ENCODE measurements at places on chromosomes 7 and 10.

DNA sequence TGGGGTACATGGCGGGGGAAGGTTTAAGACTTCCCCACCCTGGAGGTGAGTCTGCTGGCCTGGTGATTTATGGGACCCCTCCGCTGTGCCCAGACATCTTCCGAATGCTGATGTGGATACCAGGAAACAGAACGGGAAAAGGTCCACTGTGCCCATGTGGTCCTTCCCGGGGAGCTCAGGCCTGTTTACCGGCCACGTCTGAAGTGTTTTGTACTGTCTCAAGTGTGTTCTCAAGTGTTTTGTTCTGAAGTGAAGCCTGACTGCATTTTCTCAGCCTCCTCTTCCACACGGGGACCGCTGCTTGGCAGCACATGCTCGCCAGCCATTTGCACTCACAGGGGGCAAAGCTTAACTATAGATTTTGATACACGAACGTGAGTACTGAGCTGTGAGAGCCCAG, 127.2 kb downstream of the TEX36 start:
- no peak for DNase-seq

DNA sequence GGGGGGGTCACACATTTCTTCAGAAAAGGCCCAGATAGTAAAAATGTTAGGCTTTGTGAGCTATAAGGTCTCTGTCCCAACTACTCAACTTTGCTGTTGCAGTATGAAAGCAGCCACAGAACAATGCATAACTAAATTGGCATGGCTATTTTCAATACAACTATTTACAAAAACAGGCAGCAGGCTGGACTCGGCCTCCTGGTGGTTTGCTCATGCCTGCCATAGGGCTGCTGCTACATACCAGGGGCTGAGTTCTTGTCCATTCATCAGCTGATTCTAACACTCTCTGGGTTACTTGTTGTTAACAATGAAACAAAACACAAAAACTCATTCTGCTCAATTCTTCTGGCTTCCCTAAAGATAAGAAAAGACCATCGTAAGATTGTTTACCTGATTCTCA, 109.4 kb upstream of the ADAM12 start:
- no peak for DNase-seq

DNA sequence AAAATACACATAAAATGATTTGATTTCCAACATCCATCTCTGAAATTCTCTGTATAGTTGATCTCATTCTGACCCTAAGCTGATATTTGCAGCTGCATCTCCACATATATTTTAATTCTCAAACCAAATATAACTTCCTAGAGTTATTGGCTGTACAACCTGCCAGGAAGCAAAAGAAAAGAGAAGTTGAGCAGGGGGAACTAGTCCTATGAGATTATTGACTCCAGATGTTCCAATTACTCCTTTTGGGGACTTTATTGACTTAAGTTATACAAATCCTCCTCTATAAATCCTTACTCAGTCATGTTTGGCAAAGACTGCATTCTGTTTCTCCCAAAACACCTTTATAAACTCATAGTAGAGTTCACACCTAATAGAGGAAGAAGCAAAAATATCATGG, 599.4 kb upstream of the ANKRD30A start:
- no peak for DNase-seq

DNA sequence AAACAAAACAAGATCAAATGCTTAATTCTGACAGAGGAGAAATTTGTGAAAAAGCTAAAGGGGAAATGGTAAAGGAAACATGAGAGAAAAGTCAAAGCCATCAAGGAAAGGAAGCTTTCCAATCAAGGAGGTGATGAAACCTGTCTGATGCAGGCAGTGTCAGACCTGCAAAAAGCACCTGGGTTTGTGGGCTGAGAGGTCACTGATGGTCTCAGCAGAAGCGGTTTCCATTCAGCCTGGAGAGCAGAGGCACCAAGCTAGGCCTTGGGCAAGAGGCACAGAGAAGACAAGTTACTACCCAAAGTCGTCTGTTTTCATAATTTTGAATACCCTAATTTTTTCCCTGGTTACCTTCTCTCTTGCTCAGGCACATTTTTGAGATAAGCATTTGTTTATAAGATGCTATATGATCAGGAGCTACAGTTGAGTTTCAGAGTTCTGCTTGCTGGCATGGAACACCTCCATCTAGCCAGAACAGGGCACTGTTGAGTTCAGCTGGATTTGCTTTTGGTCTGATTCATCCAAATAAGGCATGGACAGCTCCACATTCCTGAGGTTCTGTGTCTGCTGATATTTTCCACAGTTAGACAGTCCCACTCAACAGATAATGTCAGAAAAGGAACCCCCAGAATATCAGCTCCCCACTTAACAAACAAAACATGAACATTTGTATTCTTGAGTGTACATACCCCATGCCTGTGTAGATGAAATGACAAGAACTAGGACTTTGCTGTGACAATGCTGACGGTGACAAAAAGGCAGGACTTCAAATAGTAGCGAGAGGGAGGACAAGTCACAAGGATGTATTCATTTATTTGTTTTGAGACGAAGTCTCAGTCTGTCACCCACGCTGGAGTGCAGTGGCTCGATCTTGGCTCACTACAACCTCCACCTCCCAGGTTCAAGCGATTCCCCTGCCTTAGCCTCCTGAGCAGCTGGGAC, 4.9 kb upstream of the PPIA start:
- DNase-seq = no peak

DNA sequence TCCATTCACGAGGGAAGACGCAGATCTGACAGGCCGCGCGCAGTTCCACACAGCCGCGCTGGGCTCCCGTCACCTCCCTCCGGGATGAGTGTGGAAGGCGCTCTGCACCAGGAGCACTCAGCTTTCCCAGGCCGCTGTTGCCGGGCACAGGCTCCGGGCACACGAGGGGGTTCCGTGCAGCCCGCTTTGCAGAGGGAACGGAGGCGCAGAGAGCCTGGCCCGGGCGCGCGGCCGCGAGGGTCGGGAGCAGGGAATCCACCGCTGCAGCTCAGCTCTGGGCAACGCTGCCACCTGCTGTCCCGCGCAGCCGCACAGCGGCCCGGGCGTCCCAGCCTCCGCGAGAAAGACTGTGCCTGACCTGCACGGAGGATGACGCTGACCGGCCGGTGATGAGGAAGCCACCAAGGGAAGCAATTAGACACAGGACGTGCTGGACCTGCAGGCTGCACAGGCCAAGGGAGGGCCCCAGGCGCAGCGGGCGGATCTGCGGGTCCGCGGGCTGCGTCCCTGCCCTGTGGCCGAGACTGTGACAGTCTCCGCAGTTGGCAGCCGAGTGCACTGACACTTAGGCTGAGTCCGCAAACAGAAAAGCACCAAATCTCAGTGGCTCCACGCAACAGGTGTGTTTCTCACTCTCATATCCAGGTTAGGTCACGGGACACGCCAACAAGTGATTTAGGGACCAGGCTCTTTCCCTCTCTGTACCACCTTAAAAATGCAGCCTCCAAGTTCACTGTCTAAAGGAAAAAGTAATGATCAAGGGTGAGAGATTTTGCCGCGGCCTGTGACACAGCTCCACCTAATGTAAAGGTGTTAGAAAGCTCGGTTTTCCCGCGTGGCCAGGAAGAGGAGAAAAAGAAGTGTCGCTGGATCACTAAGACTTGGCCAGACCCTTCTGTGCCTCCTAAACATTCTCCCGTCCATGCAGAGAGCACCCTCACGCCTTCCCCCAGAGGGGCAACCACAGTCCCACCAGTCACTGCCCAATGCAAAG, 94.5 kb downstream of the SEC61G start:
- DNase-seq = no peak

- DNase-seq = no peak
Observed at GRCh38 chr10:33780961-33781360, 446.5 kb upstream of the NRP1 start.

DNA sequence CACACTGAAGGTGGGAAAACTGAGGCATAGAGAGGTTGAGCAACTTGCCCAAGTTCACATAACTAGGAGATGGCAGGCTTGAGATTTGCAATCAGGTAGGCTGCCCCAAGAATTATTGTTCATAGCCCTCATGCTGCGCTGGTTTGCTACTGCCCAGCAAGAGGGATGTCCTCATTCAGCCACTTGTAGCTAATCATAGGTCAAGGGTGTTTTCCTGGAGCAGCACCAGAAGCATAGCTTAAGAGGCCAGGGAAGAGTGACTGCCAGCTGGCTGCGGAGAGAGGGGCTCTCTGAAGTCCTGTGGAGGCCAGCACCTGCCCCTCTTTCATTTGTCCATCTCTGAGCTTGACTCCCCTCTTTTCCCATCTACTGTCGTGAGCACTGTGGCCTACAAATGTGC, 15.0 kb downstream of the CDHR3 start:
- no peak for DNase-seq

DNA sequence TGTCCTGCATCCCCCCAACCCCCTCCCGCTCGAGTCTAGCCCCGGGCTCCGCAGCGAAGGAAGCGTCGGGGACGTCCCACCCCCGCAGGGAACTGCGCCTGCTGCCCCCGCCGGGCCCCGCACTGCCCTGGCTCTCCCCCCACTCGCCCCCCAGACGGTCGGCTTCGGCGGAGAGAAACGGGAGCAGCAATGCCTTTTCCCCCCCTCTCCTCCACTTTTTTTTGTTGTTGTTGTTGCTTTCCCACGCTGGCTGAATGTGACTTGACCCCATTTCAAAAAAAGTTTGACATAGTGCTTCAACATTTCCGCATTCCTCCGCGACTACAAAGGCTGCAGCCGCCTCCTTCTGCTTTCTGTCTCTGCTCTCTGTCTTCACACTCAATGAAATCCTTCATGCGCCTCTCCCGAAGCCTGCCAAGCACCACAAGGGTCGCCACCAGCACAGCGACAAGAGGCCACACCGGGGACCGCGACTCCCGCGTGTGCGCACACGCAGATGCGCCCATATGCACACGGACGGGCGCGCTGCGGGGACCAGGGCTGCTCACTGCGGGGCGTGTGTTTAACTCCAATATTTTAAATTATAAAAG, 1.0 kb downstream of the CDK6 start:
- peak; percentile 31 for DNase-seq

DNA sequence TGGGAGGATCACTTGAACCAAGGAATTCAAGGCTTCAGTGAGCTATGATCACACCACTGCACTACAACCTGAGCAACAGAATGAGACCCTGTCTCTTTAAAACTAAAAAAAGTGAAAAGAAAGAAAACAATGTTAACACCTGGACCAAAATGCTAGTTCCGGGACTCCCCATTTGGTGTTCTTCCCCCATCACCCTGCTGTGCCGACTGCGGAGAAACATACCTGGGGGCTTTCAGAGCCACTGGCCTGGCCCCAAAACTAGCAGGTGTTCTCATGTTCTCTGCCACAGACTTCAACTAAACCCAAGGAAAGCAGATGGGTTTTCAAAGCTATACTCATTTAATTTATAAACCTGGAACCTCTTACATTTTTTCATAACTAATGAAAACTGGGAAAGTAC, 250.9 kb downstream of the KIAA1217 start:
- no peak for DNase-seq

- DNase-seq = no peak
Observed at GRCh38 chr10:16938952-16939351, 121.7 kb upstream of the RSU1 start.

GRCh38 chr7:132286836-132287235, 289.4 kb downstream of the PLXNA4 start:
- no peak for DNase-seq

DNA sequence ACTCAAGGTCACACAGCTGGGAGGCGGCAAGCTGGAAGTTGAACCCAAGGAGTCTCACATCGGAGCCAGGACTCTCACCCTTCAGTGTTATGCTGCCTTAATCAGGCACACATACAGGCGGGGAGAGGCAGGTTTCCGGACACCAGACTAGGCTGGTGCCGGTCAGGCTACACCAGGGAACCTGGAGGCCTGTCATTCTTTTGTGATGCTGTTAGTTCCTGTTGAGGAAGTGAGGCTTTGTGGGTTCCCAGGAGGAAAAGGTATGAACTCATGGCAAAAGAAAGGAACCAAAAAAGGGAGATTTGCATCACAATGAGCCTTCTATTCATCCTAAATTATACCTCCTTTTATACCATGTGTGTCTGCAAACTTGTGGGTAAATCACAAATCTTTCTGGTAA, 103.8 kb downstream of the TCF7L2 start:
- no peak for DNase-seq

GRCh38 chr7:13581097-13581496, 408.4 kb downstream of the ETV1 start:
- no peak for DNase-seq

- DNase-seq = no peak
Observed at GRCh38 chr7:150944066-150945042, 33.8 kb downstream of the KCNH2 start.

GRCh38 chr7:133255486-133255885, 2.6 kb downstream of the EXOC4 start:
- no peak for DNase-seq

GRCh38 chr7:121084256-121084655, 95.7 kb downstream of the CPED1 start:
- DNase-seq = no peak

DNA sequence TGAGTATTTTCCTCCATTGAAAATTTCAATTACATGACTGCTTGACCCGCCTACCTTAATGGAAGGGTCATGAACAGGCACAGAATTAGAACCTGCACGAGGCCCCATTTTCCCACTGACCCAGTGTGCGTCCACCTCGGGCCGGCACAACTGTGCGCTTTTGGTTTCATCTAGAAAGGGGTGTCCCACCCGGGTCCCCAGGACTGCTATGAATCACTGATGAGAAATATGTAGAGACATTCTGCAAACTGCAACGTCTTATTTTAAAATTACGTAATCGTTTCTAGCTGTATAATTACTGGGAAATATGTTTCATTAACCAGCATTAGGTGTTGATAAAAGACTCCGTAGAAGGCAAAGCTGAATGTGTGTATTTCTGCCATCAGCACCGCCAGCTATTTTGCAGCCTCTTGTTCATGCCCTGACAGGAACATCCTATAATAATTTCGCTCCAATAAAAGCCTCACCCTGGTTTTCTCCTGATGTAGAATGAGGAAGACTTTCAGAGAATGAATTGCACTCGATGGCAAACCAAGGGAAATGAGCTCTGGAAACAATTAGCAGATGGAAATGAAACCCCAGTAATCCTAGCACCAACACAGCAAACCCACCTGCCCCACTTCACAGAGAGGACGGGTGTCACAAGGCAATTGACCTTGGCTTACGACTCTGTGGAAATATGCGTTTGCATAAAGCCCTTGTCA, 562.1 kb downstream of the DNAJB6 start:
- DNase-seq = no peak

DNA sequence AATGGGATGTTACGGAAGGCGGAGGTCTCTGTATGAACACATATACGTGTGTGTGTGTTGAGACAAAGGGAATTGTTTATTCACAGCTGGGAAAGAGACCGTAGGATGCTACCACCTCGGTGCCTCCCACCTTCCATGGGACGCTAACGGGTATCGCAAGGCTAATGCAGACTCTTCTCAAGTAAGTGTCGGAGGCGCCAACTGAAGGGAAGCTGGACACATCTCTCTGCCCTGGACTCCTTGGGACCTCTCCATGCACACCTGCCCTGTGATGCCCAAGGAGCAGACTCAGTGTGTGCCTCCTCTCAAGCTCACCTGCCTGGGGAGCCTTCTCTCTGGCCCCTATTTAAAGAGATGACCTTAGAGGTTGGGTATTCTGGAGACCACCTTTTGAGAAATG, 230.9 kb downstream of the DNAJB6 start:
- no peak for DNase-seq

GRCh38 chr10:84296091-84296981, 32.1 kb upstream of the CCSER2 start:
- DNase-seq = no peak

- DNase-seq = no peak
Observed at GRCh38 chr7:157352516-157352915, 15.7 kb downstream of the DNAJB6 start.
